ENCODE measurements at places on chromosomes 12 and 14.
A peak's percentile ranks its signal among the peaks of the same experiment; 100 is the strongest.

- no peak for DNase-seq
Measured at GRCh38 chr12:106685381-106685780, 89.1 kb upstream of the RIC8B start.

DNA sequence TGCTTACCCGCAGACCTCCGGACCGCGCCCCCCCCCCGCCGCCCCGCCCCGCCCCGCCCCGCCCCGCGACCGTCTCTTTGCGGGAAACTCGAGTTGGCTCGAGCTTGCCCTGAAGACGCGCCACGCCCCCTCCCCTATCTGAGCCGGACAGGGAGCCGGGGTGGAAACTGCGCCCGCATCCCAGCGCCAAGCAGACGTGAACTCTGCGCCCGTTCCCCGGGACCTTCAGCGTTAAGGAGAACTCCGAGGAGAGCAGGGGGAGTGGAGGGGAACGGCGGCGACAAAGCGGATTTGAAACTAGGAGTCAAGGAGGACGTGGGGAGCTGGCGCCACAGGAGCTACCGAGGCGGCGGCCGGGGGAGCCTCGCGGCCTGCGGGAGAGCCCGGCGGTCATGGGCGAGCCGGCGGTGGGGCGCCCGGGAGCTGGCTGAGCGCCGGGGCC, at the start of gene KCNK13:
Gene KCNK13, plus strand, starts transcription at position 310 of the 442 bp plus-strand sequence. CDS start 212 bp downstream, outside the sequence.
- DNase-seq, result no peak

DNA sequence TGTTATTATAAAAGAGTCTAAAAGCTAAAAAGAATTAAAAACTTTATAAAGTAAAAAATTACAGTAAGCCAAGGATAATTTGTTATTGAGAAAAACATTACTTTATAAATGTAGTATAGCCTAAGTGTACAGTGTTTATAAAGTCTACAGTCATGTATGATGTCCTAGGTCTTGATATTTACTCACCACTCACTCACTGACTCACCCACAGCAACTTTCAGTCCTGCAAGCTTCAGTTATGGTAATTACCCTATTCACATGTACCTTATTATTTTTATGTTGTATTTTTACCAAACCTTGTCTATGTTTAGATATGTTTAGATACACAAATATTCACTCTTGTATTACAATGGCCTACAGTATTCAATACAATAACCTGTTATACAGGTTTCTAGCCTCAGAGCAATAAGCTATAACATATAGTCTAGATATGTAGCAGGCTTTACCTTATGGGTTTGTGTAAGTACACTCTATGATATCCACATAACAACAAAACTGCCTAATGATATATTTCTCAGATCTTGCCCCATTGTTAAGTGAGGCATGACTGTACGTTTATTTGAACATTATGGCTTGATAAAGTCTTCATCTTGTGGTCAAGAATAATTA, 113.7 kb upstream of the KITLG start:
- DNase-seq, result no peak

- DNase-seq, result no peak
Measured at GRCh38 chr12:102249079-102249841, 51.6 kb upstream of the PMCH start.

GRCh38 chr14:50344116-50344775, 32.1 kb downstream of the DMAC2L start:
- DNase-seq, result no peak

- no peak for DNase-seq
Measured at GRCh38 chr12:243381-243780, 19.3 kb downstream of the SLC6A13 start.

DNA sequence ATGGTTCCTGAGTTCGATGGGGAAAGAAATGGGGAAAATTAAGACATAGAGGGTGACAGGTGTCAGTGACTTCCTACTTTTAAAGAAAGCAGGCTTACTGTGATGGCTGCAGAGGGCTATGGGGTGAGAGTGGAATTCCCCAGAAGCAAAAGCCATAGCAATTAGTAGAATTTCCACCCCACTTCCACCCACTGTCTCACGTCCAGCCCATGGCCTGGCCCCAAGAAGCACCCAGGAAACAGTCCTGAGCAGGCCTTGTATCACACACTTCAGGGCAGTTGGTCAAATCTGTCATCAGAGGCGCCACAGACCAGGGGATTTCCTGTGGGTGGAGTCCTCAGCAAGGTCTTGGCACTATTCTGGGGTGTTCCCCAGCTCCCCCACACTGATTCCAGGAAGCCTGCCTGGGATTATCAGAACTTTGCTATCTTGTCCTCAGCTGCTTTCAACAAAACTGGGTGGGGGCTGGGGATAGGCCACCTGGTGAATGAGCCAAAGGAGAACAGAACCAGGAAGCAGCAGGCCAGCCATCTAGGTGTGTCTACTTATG, 120.1 kb upstream of the CCND2 start:
- DNase-seq, result peak; percentile 29

GRCh38 chr12:19946550-19946949, 421.8 kb upstream of the PDE3A start:
- no peak for DNase-seq

DNA sequence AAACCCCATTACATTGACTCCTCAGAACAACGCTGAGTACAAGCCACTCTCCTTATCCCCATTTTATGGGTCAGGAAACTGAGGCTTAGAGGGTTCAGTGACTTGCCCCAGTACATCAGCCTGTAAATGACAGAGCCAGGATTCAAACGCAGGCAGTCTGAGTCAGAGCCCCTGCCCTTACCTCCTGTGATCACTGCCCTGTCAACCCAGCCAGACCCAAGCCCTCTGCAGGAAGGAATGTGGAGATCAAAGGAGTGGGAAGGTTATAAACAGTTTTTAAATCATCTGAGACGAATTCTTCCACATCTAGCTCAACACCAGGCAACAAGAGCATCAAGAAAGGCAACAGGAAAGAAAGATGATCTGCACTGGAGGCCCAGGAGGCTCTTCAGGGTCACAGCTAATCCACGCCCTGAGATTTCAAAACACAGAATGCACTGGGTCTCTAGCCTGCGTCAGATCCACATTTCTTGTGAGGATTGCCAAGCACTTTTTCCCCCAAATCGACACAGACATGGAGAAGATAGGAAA, 38.5 kb downstream of the SPTB start:
- DNase-seq, result no peak

- no peak for DNase-seq
Measured at GRCh38 chr12:44960423-44960822, 84.3 kb upstream of the NELL2 start.

- DNase-seq, result no peak
Measured at GRCh38 chr14:58709949-58710348, 72.2 kb downstream of the DACT1 start.

GRCh38 chr12:57688931-57689330, 5.0 kb upstream of the OS9 start:
- DNase-seq, result no peak

DNA sequence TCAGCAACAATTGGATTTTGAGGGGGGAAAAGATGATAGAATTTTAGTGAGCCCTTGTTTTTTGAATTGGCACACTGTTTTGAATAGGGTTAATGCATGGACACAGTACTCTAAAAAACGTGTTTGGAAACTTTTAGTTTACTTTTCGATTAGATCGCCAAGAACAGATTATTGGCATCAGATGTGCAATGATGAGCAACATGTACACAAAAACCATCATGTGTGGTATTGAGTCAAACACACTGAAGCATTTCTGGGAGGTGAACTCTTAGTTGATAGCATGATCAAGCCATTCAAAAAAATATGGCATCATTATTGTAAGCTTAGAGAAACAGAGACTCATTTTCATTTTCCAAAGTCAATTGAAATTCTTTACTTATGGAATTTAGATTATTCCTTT, 329.2 kb downstream of the ADAMTS20 start:
- DNase-seq, result no peak

GRCh38 chr12:54002915-54003389, 3.0 kb downstream of the HOXC9 start:
- no peak for DNase-seq

GRCh38 chr12:21144309-21144708, 13.3 kb downstream of the SLCO1B1 start:
- DNase-seq, result no peak

DNA sequence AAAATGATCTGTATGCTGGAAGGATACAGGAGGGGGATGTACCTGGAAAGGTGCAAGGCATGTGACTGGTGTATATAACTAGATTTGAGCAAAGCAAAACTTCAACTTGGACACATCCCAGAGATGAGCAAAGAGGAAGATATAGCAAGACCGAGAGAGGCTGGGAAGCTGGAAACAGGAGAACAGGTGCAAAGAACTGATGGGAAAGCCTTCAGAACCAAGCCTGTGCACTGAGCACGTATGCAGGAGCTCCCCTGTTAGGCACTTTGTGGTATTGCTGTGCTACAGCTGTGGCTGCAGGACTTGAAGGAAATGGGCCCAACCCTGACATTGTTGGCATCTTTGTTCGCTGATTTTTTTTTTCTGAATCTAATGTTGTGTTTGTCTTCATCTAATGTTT, 120.7 kb upstream of the PWP1 start:
- no peak for DNase-seq

GRCh38 chr12:10184261-10184843, 5.5 kb downstream of the TMEM52B start:
- no peak for DNase-seq

DNA sequence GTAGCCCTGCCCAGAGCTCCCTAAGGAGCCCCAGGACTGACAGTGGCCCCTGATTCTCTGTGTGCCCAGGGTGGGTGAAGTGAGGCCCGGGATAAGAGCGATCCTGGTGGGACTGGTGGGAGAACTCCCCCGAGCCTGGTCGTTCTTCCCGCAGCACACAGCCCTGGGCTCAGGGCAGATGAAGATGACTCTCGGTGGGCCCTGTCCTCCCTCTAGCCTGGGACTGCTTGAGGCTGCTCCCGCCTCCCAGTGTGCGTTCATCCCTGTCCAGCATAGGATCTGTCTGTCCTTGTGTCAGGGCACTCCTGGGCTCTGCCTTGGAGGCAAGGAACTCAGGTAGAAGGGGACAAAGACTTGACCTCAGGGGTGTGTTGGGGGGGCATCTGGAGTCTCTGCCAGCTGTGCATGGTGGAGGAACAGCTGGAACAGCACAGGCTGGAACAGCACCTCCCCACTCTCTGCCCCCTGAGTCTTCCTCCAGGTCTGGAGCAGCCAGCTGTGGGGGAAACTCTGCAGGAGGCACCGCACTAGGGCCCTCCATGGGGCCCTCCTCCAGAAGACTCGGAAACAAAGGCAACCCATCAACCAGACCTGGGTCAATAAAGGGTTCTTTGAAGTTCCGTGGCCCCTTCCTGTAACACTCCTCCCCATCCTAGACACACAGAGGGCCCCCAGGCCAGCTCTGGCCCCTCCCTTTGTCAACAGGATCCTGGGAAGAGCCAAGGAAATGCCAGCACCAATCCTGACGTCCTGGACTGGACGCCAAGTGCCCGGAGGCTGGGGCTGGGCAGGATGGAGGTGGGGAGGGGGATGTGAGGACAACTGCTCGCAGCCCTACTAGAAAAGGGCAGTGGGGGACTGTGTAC, 15.9 kb downstream of the FAIM2 start:
- DNase-seq, result no peak

GRCh38 chr12:76688631-76689030, 75.3 kb upstream of the ZDHHC17 start:
- DNase-seq, result no peak

GRCh38 chr14:95727056-95727700, 13.3 kb upstream of the TCL1A start:
- no peak for DNase-seq

GRCh38 chr12:71262466-71262865, 104.7 kb upstream of the TSPAN8 start:
- DNase-seq, result no peak

- DNase-seq, result no peak
Measured at GRCh38 chr12:29883525-29883924, 99.8 kb upstream of the TMTC1 start.

GRCh38 chr14:95364481-95365209, 44.9 kb upstream of the CLMN start:
- DNase-seq, result no peak

- peak; percentile 52 for DNase-seq
Measured at GRCh38 chr12:12704593-12705230, 8.7 kb upstream of the GPR19 start.

- no peak for DNase-seq
Measured at GRCh38 chr12:88163371-88163770, 21.3 kb downstream of the TMTC3 start.

DNA sequence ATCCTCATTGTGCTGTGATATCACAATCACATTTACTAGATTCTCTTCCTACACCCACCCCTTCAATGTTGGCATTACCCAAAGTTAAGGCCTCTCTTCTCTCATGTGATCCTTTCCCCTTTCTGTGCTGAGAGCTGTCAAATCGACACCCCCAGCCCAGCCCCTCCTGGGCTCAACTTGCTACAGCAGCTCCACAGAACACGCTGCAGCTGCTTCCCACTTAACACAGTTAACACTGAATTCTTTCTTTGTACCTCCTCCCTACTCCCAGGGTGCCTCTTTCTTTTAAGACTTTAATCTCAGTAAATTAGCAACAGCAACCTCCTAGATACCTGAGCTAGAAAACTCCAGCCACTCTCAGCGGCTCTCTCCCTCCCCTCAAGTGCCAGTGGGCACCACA, 17.8 kb downstream of the SPTB start:
- DNase-seq, result no peak

DNA sequence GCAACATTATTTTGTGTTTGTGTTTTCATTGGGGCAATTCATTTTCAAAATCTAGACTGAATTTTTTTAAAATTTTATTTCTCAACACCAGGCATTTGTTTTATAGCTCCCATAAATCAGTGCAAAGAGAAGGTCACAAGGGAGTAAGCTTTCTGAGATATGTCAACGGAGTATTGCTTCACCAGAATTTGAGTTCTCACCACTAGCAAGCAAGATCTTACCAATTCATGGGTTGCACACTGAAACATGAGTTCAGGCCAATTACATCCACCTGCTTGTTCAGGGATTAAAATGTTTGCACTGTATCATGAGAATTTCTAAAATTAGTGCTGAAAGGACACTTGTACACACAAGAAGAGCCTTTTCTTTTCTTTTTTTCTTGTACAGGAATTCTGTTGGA, 121.9 kb downstream of the CAND1 start:
- no peak for DNase-seq

DNA sequence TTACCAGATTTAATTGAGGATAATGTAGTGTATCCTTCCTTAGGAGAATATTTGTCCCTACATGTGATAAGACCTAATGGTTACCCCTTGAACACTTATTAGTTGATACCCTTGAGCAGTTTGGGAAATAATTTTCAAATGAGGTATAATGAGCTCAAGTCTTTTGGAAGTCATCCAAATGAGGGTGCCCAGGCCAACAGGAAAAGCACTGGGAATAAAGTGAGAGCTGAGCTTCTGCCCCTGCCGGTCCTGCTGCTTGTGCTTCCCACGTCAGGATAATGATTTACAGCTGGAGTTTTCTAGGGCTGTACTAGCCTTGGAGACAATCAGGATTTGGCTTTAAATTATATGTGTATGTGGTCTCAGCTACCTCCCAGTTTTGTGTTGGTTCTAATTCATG, 178.8 kb upstream of the FRMD6 start:
- DNase-seq, result no peak

DNA sequence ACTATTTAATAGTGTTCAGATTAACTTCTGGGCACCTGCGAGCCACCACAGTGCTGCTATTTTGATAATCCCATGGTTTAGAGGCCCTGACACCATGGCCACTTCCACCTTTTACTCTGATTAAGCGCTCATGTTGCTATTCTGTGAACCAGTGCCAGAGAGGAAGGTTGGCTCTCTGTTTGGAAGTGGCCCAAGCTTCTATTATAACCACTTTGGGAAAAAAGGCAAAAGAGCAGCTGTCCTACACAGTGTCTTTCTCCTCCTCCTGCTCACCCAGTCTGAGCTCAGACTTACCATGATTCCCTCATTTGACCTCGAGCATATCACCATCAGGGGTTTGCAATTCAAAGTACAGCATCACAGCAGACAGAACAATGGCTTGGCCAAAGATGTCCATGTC, 23.3 kb downstream of the DYRK2 start:
- no peak for DNase-seq

All from T-helper 1 cell (primary cell).